ENCODE measurements at places on chromosomes 7 and 10.

DNA sequence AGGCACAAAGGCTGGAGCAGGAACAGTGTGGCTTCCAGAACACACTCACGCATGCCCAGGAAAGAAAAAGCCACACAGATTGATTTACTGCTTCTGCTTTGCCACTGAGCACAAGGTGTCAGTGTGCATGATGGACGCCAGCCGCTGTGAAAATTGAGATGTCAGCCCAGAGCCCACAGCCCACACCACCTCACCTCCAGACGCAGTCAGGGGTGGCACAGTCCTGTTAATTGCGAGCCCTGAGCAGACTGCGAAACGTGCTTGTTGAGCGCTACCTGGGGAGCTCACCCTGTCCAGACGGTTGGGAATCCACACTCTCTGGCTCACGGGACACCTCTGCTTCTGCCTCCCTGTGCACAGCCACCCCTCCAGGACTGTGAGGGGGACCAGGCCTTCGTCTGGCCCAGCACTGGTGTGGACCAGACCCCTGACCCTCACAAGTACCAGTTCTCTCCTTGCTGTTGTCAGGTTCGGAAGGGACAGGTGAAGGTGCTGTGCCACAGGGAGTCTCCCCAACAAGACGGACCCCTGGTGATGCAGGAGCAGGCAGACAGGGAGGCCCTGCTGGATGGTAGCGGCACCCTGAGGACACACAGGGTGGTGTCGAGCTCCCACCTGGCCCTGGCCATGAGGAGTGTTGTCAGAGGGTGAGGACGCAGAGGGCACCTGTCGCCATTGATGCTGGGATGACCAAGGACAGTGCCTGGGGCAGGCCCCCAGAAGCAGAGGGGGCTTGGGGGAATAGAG lies 15.3 kb downstream of the RASGEF1A start:
- no peak for DNase-seq

DNA sequence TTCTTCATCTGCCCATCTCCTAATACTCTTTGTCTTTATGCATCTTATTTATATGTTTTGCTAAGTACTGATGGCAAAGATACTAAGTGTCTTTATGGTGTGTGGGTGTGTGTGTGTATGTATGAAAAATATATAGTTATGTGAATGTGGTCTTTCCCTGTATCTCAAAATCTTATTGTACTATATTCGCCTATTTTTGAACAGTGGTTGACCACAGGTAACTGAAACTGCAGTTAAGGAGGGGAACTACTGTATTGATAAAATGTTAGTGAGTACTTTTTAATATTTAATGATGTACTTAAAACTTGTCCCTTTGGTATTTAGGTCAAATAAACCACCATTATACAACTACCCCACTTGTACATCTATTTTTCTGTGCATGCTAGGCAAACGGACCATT lies 85.9 kb downstream of the ADD3 start:
- no peak for DNase-seq

- no peak for DNase-seq
Observed at GRCh38 chr7:134692344-134692705, 45.7 kb downstream of the BPGM start.

DNA sequence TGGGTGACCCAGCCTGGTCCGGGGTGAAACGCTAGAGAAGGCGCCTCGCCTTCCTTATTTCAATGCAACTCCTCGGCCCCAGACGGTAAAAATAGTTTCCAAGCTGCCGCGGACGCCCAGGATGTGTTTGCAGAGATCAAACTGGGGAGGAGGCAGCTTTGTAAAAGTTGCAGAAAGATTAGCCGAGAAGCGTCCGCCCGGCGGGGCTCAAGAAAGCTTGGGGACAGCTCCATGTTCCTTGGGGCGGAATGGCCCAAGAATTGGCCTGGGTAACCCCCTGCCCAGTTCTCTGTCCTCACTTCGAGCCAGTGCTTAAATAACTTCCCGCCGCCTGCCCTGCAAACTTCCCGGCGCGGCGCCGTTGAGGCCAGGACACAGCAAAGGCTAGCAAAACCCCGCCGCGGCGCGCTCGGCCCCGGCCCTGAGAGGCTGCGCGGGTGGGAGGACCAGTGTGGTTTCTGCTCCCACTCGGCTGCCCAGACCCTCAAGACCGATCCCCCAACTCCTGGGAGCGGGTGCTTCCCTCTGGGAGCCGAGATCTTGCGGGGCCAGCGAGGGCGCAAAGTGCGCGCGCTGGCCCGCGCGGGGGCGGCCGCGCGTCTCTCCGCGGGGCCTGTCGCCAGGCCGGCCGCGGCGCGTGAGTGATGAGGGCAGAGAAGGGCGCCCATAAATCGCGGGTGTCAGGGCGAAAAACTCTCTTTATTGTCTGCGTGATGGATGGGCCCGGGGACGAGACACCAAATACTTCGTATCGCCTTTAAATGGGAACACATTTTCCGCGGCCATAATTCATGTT lies 6.3 kb upstream of the ZNF503 start:
- DNase-seq: no peak

DNA sequence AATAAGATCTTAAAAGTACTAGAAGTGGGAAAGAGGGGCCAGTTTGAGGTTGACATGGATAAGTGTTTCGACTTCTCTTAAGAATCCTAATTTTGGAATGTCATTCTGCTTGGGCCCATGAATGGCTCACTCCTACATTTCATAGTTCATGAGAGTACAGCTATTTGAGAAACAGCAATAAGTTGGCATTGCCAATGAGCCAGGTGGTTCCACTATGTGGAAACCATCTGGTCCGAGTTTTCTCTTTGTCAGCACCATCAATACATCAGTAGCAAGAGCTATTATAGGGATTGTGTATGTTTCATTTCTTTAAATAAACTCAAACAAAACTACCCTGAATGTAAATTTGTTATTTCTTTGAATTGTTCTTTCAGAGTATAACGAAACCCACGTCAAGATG lies 78.1 kb upstream of the NEBL start:
- DNase-seq: no peak

GRCh38 chr10:72801263-72801868 lies 92.2 kb upstream of the OIT3 start:
- no peak for DNase-seq

GRCh38 chr10:89838044-89838615 lies 136.7 kb downstream of the KIF20B start:
- DNase-seq: no peak

All from T1000 (cell line).